ENCODE measurements at places on chromosomes 1 and 21. TPM values are rescaled to one million over a fixed set of nuclear protein-coding genes. Genes with fewer than 3 reads are reported as not detected.

The ARHGEF2 gene
- 69.4 TPM for total RNA-seq

The PDIK1L gene
- total RNA-seq: 5.4 TPM

DNA sequence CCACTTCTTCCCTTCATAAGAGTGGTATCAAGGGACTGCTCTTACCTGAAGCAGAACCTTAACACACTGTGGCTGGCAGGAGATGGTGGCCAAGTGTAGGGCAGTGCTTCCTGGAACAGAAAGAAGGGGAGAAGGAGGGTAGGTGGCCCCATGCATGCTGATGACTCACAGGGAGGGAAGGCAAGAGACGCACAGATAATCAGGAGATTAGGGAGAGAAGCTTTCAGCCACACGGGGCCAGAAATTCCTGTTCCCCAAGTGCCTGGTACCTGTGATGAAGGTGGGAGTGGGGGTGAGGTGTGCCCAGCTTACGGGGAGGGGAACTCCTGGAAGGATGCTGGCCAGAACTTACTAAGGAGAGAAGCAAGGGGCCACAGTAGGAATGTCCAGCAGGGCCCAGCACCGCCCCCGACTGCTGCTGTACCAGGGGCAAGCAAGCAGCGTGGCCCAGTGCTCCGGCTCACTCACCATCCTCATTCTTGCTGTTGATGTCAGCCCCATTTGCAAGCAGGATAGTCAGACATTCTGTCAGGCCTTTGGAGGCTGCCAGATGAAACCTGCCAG, 7.7 kb downstream of the ANKRD35 start:
- no peak for DNase-seq

- no peak for DNase-seq
Observed at GRCh38 chr1:1123581-1124507, 8.0 kb upstream of the C1orf159 start.

DNA sequence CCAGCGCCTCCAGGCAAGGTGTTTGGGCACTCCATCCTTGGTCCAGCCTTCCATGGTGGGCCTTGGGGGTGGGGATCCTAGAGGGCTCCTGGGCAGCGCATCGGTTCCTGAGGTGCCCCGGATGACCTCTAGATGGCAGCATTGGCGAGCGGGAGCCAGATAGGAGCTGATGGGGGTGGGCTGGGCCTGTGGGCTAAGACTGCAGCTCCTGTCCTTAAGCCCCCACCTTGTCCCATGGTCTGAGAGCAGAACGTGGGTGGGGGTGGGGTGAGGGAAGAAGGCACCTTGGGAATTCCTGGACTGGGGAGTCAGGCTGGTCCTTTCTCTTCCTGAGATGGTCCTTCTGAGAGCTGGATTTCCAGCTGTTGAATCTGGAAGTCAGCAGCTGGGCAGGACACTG, 93.4 kb upstream of the CSF3R start:
- peak; percentile 69 for DNase-seq
